ENCODE measurements at places on chromosomes 3 and 15. TPM values are rescaled to one million over a fixed set of nuclear protein-coding genes. Genes with fewer than 3 reads are reported as not detected.

Gene CHRNB4
- total RNA-seq: not detected

Gene DUOX1
- 1.1 TPM for total RNA-seq

Gene TRAIP
- total RNA-seq: 2.0 TPM

Gene CFAP92
- total RNA-seq: not detected

Gene SH2D7
- not detected for total RNA-seq

Gene PRSS50
- total RNA-seq: 0.12 TPM

Gene TGM4
- total RNA-seq: not detected

Gene P3H2
- 5.4 TPM for total RNA-seq

Gene CD200
- 5.7 TPM for total RNA-seq

Gene NECTIN3
- total RNA-seq: 16.6 TPM

Gene ADIPOQ
- total RNA-seq: 2.4 TPM

Gene RAB5A
- 39.7 TPM for total RNA-seq

Gene C2CD4B
- total RNA-seq: 5.9 TPM

Gene ZIC1
- total RNA-seq: 0.04 TPM

Gene SCAANT1
- total RNA-seq: not detected

Gene CD96
- 0.55 TPM for total RNA-seq

Gene PROK2
- 0.48 TPM for total RNA-seq

Gene RBP2
- not detected for total RNA-seq

Gene GRIP2
- 7.1 TPM for total RNA-seq

Gene NTRK3
- total RNA-seq: 1.5 TPM

Gene IL5RA
- 0.51 TPM for total RNA-seq

Gene KIF23
- total RNA-seq: 3.6 TPM

Gene PRRT3
- total RNA-seq: 1.4 TPM

Gene PP2D1
- total RNA-seq: not detected

Gene UNC13C
- 0.31 TPM for total RNA-seq

Gene CXCR6
- 1.2 TPM for total RNA-seq

Gene STX19
- not detected for total RNA-seq

Gene DPPA2
- not detected for total RNA-seq

Gene KBTBD8
- 4.4 TPM for total RNA-seq

Gene TLE3
- 23.3 TPM for total RNA-seq

Gene VPS13C
- total RNA-seq: 30.3 TPM

Data from right atrium auricular region (tissue), 2 donors.